Epithelial cell of alveolus of lung (primary cell): ENCODE measurements at places on chromosomes 3 and 15. TPM values are rescaled to one million over a fixed set of nuclear protein-coding genes. Genes with fewer than 3 reads are reported as not detected.

PLSCR5 gene
- not detected in 2 replicates for total RNA-seq

CCR9 gene
- not detected in 2 replicates for total RNA-seq

CYP1A2 gene
- not detected in 2 replicates for total RNA-seq

OXTR gene
- total RNA-seq, result 0.72 and 4.3 TPM in 2 replicates

BDH1 gene
- 3.7 and 7.0 TPM in 2 replicates for total RNA-seq

SLC2A2 gene
- total RNA-seq, result not detected in 2 replicates

ATG7 gene
- total RNA-seq, result 19.2 and 45.8 TPM in 2 replicates

SLC24A5 gene
- total RNA-seq, result not detected in 2 replicates

CHRNA5 gene
- total RNA-seq, result 1.0 and 1.3 TPM in 2 replicates

GOLGA6A gene
- 6.9 TPM in 1 of 2 replicates, not detected in the other for total RNA-seq

ZDHHC23 gene
- 0.39 TPM in 1 of 2 replicates, not detected in the other for total RNA-seq

CCDC66 gene
- 6.7 and 6.9 TPM in 2 replicates for total RNA-seq

CORO2B gene
- total RNA-seq, result 8.5 and 11.9 TPM in 2 replicates

MKRN2 gene
- total RNA-seq, result 41.4 and 47.6 TPM in 2 replicates

RAD51 gene
- 4.2 and 11.5 TPM in 2 replicates for total RNA-seq

WDR93 gene
- total RNA-seq, result under 0.01 and 0.16 TPM in 2 replicates

GHSR gene
- total RNA-seq, result not detected in 2 replicates

TMIE gene
- total RNA-seq, result 7.3 TPM in 1 of 2 replicates, not detected in the other

EPHA3 gene
- 0.40 and 0.78 TPM in 2 replicates for total RNA-seq

GALK2 gene
- total RNA-seq, result 39.9 and 51.7 TPM in 2 replicates

LXN gene
- 441 and 503 TPM in 2 replicates for total RNA-seq

KLHL40 gene
- not detected in 2 replicates for total RNA-seq

IQCF5 gene
- total RNA-seq, result not detected in 2 replicates

XCR1 gene
- not detected in 2 replicates for total RNA-seq

GABRR3 gene
- total RNA-seq, result not detected in 2 replicates

KBTBD12 gene
- total RNA-seq, result not detected in 2 replicates

GOLGA8G gene
- not detected in 2 replicates for total RNA-seq

PAK2 gene
- 30.9 and 36.1 TPM in 2 replicates for total RNA-seq

MRAS gene
- total RNA-seq, result 25.1 and 83.3 TPM in 2 replicates

NPAP1 gene
- total RNA-seq, result not detected in 2 replicates
